Activated CD8-positive, alpha-beta memory T cell treated with anti-CD3 and anti-CD28 coated beads for 36 hours (primary cell): ENCODE measurements at places on chromosomes 3 and 15. TPM values are rescaled to one million over a fixed set of nuclear protein-coding genes. Genes with fewer than 3 reads are reported as not detected.

Gene SPESP1
- 0.90 TPM for total RNA-seq

Gene CPNE4
- not detected for total RNA-seq

Gene TM4SF18
- not detected for total RNA-seq

Gene INKA1
- 1.5 TPM for total RNA-seq

Gene OR5H6
- total RNA-seq = not detected

Gene ACKR2
- 1.3 TPM for total RNA-seq

Gene TOPBP1
- 86.3 TPM for total RNA-seq

Gene ASB14
- total RNA-seq = not detected

Gene SACM1L
- 103 TPM for total RNA-seq

Gene SH2D7
- not detected for total RNA-seq

Gene ZDHHC23
- total RNA-seq = 3.9 TPM

Gene FEZF2
- not detected for total RNA-seq

Gene CFAP161
- total RNA-seq = not detected

Gene SLC12A1
- not detected for total RNA-seq
